ENCODE measurements at places on chromosomes 1 and 21.

DNA sequence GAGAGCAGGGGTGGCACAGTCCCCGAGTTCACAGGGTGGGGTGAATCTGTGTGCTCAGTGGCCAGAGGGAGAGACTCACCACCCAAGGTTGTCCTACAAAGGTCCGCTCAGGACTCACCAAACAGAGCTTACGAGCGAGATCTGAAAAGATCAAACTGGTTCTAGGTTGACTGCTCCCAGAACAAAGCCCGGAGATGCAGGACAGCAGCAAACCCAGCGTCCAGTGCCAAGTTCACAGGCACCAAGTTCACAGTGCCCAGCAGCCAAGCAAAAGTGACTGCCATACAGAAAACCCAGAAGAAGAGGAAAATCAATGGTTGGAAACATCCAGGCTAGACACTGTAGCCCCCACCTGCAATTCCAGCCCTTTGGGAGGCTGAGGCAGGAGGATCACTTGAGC, 35.7 kb downstream of the AGPAT3 start:
- no peak for DNase-seq

GRCh38 chr1:14738235-14738634, 139.8 kb downstream of the KAZN start:
- DNase-seq, result peak; percentile 54

DNA sequence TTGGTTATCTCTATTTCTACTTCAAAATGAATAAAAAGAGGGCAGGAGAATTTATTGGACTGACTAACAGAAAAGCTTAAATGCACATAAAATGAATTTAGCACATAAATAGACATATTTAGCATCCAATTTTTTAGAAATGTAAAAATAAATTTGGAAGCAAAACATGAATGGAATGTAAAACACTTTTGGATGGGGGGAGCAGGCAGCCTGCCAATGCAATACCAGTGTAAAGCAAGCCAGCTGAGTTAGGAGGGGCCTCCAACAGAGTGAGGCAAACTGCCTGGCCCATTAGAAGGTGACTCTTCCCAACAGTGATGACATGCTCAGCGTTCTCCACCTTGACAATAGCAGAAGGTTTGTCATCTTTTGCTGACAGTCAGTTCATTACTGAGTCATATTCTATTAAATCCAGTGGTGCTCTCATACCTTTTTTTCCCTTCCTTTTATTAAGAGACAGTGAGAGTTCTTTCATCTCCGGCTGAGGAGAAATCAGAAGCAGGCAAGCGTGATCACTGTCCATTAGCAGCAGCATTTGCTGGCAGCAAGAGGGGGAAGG, 19.5 kb upstream of the EXO1 start:
- no peak for DNase-seq

GRCh38 chr1:36988321-36988720, 46.0 kb downstream of the GRIK3 start:
- no peak for DNase-seq

DNA sequence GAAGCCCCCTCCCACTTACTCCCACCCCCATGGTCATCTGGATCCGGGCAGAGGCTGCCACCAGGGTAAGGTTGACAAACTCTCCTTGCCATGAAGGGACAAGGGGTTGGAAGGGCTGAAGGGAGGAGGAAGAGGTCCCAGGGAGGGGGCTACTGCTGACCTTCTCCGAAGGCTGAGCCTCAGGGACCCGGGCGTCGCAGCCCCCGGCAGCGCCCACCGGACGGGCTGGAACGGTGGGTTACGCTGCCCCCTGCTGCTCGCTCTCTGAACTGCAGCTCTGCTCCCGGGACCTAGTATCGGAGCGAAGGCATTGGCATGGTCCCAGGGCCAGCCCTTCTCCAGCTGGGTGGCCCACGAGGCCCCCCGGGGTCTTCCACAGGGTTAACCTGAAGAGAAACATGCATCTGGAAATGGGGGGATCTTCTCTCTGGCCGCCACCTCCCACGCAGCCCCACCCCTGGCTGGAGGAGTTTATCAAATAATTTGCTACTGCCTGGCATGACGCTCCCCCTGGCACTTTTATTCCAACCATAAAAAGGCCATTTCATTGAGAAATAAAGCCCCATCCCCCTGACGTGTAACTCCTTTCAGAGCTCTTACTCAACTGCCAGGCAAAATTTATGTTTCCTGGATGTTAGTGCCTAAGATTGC, 70.4 kb upstream of the TARDBP start:
- no peak for DNase-seq

- DNase-seq, result no peak
These were observed 124.2 kb upstream of the LMO4 start for GRCh38 chr1:87204441-87204840.

GRCh38 chr1:11730429-11730891, 5.5 kb upstream of the AGTRAP start:
- no peak for DNase-seq

DNA sequence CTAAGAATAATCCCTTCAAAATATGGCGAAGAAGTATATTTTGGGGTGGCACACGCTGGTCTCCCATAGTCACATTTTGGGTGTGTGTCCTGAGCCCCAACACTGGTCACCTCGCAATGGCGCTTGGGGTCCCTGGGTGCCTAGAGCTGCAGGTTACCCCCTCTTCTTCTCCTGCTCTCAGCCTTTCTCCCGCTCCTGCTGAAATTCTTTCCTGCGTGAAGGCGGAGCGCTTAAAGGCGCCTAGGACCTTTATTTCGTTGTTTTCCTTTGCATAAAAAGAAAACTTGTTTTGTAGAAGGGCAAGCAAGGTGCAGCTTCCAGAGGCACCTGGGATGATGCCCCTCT, 339 bp upstream of the PIK3CD start:
- no peak for DNase-seq

Measured in NCI-H1436 treated with DMSO at 0.1 percent for 48 hours (cell line).